ENCODE measurements at places on chromosomes 16 and 17.
A peak's percentile ranks its signal among the peaks of the same experiment; 100 is the strongest.

- DNase-seq: no peak
Observed at GRCh38 chr17:2158396-2158780, 103.5 kb downstream of the HIC1 start.

- no peak for DNase-seq
Observed at GRCh38 chr17:78255953-78256706, 24.7 kb downstream of the TMEM235 start.

- no peak for DNase-seq
Observed at GRCh38 chr16:5845046-5845445, 747.5 kb upstream of the EEF2KMT start.

- no peak for DNase-seq
Observed at GRCh38 chr16:31225193-31225592, 8.3 kb upstream of the PYDC1 start.

DNA sequence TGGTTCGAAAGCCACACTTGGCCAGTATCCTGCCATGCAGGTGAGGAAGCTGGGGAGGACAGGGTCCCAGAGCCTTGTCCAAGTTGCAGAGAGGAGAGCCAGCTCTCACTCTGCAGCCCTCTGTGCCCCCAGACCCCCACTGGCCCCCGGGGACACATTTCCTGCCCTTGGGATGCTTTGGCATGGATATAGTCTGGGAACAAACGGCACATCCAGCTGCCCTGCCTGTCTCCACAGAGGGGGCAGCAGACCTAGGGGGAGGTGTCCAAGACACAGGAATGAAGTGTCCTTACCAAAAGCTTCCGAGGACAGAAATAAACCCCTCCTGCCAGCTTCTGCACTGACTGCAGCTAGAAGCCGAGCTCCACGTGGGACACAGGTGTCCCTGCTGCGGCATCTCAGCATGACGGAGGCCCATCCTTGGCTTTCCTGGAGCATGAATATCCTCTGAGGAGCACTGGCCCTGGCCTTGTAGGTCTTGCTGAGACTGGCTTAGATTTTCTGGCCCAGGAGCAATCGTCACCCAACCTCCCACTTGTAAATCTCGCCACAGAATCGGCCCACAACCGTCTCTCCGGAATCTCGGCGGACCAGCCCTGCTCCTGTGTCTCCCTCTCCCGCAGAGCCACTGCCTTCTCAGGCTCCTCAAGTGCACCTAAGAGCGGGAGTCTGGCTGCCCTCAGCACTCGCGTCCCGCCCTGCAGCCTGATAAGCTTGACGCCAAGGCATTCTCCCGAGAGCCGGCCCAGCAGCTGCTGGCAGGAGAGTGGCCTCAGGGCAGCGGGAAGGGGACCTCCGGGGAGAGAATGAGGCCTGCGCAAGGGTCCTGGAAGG is 1.1 kb upstream of the CAPN15 start:
- DNase-seq: no peak

DNA sequence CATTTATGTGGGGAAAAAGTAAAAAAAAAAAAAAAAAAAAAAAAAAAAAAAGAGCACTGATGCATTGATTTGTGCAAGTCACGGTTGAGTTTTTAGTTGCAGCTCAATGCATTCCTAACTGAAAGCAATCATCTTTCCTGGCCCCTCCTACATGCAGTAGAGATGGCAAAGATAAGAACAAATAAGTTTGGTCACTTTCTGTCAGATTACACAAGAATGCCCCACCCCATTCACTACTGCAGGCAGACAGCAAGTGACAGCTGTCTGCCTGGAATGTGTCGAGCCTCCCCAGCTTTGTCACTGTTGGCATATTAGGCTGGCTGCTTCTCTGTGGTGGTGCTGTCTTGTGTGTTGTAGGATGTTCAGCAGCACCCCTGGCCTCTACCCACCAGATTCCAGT is 243.5 kb downstream of the FOXL1 start:
- no peak for DNase-seq

GRCh38 chr16:1621851-1622250 is 9.7 kb downstream of the CRAMP1 start:
- no peak for DNase-seq

DNA sequence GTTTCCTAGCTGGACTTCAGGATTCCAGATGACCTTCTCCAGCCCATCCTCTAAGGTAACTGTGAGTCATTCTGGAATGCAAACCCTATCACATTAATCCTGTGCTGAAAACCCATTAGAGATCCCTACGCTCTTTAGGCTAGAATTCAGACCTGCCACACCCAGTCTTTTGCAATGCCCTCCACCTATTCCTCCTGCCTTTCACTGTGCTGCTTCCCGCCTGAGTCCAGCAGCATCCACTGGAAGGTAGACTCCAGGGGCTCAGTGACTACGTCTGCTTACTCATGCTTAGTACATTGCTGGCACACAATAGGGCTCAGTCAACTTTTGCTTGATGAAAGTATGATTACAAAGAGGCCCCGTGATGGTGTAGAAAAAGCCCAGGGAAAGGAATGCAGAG is 121.1 kb downstream of the SPACA3 start:
- no peak for DNase-seq

DNA sequence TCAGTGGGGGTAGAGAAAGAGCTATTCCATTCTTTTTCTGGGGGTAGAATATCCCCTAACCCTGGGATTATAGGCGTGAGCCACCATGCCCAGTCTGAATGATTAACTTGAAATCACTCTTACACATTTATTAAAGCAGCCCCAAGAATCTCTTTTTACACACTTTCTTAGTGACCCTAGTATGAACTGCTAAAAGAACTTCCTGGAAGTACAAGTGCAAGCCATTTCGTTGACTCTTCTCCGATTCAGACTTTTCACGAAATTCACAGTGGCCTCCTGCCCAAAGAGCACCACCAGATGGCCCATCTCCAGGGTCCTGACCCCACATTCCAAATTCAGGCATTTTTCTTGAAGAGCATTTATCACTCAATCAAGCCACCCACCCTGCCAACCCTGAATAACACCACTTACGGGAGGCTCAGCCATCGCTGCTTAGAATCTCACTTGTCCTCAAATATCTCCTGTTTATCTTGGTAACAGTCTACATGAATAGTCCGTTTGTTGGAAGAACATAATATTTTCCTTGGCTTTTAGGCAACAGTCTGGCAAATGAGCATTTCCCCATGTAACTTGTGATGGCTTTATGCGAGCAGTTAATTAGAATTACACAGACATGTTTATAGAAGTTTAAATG is 28.0 kb downstream of the ZNF423 start:
- no peak for DNase-seq

GRCh38 chr17:38751144-38751807 is 1.3 kb upstream of the PSMB3 start:
- DNase-seq: no peak

GRCh38 chr17:65332375-65332774 is 195.2 kb downstream of the RGS9 start:
- peak; percentile 8 for DNase-seq

- no peak for DNase-seq
Observed at GRCh38 chr16:84630446-84631152, 12.7 kb upstream of the COTL1 start.

GRCh38 chr16:27995378-27995777 is 68.1 kb downstream of the GSG1L start:
- DNase-seq: no peak

GRCh38 chr16:81570151-81570846 is 125.7 kb downstream of the CMIP start:
- DNase-seq: no peak

GRCh38 chr17:4536742-4537411 is 18.3 kb downstream of the MYBBP1A start:
- no peak for DNase-seq

GRCh38 chr17:78355045-78355641 is 4.7 kb downstream of the SOCS3 start:
- DNase-seq: no peak

- no peak for DNase-seq
Observed at GRCh38 chr16:21071741-21072140, 78.9 kb downstream of the DNAH3 start.

- no peak for DNase-seq
Observed at GRCh38 chr17:41294016-41294415, 8.6 kb downstream of the KRTAP29-1 start.

GRCh38 chr17:49358641-49359247 is 3.3 kb downstream of the ZNF652 start:
- DNase-seq: no peak

GRCh38 chr17:28997806-28998205 is 8.0 kb downstream of the SEZ6 start:
- DNase-seq: no peak

DNA sequence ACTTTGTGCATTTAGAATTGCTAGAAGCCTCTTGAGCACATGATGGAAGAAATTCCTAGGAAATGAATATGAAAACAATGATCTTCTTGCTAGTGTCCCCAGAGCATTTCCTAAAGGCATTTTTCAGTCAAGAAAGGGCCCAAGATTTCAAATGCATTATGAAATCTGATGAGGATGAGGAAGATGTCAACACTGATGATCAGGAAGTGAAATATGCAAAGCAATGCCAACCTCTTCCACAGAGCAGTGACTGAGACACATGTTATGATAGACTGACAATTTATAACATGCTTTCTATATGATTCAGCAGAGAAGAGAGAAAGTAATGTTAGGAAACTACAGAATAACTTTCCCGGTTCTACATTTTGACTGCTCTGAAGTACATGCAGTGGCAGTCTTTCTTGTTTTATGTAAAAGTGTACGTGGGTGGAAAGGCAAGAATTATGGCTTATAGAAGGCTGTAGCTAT is 859.1 kb upstream of the GOT2 start:
- peak; percentile 61 for DNase-seq

DNA sequence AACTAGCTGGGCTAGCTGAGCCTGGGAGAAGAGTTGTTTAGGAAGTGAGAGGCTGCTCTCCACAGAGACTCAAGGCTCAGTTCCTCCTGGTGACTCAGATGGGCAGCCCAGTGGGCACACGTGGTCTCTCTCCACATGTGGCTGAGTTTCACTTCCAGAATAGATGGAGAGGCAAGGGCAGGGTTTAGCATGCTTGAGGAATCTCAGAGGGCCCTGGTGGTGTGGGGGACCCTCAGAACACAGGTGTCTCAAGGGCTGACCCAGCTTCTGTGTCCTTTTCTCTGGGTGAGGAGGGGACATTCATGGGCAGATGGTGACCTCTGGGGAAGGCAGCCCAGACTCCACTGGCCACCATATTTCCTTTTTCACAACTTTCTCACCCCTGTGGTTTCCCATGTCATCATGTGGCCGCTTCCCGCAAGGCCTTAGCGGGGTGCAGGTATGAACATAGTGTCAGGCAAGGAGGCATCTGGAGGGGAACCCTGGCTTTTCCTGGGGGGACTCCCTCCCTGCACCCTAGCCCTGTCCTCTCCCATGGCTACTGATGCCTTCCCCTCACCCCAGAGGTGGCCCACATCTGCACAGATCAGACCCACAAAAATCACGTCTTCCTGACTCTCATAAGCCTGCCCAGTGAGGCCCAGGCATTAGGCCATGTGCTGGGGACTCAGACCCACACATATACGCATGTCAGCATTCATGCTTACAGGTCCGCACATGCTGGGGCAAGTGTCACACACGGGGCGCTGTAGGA is 3.3 kb downstream of the GRN start:
- DNase-seq: no peak

DNA sequence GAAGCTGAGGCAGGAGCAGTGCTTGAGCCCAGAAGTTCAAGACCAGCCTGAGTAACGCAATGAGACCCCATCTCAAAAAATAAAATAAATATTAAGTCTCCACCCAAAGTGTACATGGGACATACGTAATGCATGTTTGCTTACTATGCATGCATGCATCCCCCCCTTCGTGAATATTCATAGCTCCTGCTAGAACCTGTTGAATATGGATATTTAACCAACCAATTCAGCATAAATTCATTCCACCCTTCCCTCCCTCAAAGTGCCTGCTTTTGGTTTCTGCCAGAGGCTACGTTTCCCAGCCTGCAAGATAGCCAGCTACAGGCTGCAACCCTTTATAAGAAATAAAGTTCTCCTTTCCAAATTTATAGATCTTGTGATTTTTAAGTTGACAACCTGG is 12.9 kb upstream of the PSMD7 start:
- DNase-seq: no peak

DNA sequence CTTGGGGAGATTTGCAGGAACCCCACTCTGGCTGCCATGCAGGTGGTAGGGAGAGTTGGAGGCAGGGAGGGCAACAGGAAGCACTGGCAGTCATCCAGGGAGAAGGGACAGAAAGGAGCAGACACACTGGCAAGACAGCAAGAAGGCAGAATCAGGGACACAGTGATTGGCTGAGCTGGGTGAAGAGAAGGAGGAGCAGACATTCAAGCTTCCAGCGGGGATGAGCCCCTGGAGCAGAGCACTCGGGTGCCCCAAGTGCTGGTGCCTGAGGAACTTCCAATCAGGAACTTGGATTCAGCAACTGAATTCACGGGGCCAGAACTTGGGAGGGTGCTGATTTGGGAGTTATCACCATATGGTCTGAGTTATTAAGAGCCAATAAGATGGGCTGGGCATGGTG is 6.3 kb upstream of the ITGA3 start:
- no peak for DNase-seq

DNA sequence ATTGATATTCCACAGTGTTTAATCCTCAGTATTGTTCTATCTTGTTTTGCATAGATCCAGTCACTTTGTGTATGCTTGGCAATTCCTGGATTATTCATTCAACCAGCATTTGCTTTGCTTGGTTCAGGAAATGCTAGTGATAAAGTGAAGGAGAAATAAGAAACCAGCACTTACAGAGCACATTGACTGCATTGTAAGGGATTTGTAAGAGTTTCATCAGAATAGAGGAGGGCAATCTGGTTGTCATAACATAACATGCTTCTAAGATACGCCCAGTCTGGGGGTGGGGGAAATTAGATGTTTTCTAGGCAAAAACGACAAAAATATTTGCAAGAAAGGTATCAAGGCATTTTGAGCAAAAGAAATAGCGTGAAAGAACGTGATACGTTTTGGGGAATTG is 40.4 kb downstream of the TNRC6A start:
- peak; percentile 28 for DNase-seq

DNA sequence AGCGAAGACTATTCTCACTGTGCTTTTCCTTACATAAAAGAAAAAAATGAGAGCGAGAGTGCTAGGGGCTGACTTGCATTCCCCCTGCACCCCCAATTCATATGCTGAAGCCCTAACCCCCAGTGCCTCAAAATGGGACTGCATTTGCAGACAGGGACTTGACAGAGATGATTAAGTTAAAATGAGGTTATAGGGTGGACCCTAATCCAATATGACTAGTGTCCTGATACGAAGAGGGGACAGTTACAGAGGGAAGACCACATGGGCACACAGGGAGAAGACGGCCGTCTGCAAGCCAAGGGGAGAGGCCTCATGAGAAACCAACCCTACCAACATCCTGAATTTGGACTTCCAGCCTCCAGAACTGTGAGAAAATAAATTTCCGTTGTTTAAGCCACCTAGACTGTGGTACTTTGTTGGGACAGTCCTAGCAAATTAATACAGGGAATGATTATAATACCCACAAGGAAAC is 1.6 kb upstream of the TMEM220 start:
- no peak for DNase-seq

GRCh38 chr17:32287804-32288511 is 22.3 kb downstream of the RHBDL3 start:
- no peak for DNase-seq

DNA sequence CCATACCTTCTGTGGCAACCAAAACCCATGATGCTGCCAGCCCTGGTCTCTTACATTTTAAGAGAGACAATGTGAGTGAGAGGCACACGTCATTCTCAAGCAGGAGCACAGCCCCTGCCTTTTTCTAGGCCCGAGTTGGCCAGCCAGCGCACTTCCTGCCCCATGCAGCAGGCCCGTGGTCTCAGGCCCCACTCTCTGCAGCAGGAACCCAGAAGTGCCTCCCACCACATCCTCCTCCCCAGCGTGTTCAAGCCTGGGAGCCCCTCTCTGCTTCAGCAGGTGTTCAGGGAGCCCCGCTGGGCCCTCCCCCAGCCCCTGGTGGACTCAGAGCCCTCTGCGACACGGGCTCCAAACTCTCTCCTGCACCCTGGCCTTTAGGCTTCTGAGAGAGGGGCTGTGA is 30.5 kb downstream of the ITGAE start:
- DNase-seq: no peak

GRCh38 chr17:42240201-42240600 is 36.0 kb downstream of the STAT5B start:
- DNase-seq: no peak

All from AG09309 (cell line).